ENCODE measurements at places on chromosomes 6 and 20. TPM values are rescaled to one million over a fixed set of nuclear protein-coding genes. Genes with fewer than 3 reads are reported as not detected.
A peak's percentile ranks its signal among the peaks of the same experiment; 100 is the strongest.

CALHM6 gene
- 7.5 TPM for polyA plus RNA-seq

TAAR6 gene
- not detected for polyA plus RNA-seq

C2 gene
- not detected for polyA plus RNA-seq

TEAD3 gene
- 0.18 TPM for polyA plus RNA-seq

UBE2C gene
- 10.0 TPM for polyA plus RNA-seq

HLA-C gene
- 2,708 TPM for polyA plus RNA-seq

F13A1 gene
- polyA plus RNA-seq: 0.16 TPM

VPS16 gene
- polyA plus RNA-seq: 35.3 TPM

BACH2 gene
- polyA plus RNA-seq: 7.1 TPM

PERP gene
- 10.6 TPM for polyA plus RNA-seq

DSP gene
- polyA plus RNA-seq: not detected

BRD2 gene
- polyA plus RNA-seq: 58.7 TPM

- no peak for DNase-seq
Measured at GRCh38 chr6:74925683-74926082, 280.2 kb downstream of the COL12A1 start.

GRCh38 chr6:116726947-116727346 lies 38.6 kb downstream of the FAM162B start:
- no peak for DNase-seq

- no peak for DNase-seq
Measured at GRCh38 chr6:71454056-71454455, 165.4 kb downstream of the OGFRL1 start.

- no peak for DNase-seq
Measured at GRCh38 chr20:63542031-63542559, 4.9 kb upstream of the PTK6 start.

- no peak for DNase-seq
Measured at GRCh38 chr6:30443657-30444450, 45.5 kb upstream of the HLA-E start.

GRCh38 chr20:20343932-20344331 lies 24.0 kb upstream of the INSM1 start:
- no peak for DNase-seq

- DNase-seq: peak; percentile 41
Measured at GRCh38 chr6:13273931-13274706, 54.2 kb downstream of the TBC1D7 start.

DNA sequence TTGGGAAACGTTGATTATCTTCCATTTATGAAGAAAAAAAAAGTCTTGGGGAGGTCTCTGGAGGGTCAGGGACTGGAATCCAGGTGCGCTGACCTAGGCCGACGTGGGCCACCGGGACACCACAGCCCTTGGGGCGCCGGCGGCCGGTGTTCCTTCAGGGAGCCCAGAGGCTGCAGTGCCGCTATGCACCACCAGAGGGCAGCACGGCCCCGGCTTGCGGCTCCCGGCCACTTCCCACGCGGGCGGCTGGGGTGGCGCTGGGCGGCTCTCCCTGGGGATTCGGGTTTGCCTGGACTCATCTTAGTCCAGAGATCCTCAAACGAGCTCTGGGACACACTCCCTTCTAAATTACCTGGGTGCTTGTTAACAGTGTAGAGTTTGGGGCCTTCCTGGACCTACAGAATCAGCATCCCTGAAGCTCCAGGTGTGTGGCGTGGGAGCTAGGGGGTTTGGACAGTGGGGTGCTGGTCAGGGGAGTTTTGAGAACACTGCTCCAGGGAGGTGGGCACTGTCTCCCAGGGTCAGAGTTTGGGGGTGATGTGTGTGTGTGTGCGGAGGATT lies 23.0 kb upstream of the GTSF1L start:
- peak; percentile 70 for DNase-seq

DNA sequence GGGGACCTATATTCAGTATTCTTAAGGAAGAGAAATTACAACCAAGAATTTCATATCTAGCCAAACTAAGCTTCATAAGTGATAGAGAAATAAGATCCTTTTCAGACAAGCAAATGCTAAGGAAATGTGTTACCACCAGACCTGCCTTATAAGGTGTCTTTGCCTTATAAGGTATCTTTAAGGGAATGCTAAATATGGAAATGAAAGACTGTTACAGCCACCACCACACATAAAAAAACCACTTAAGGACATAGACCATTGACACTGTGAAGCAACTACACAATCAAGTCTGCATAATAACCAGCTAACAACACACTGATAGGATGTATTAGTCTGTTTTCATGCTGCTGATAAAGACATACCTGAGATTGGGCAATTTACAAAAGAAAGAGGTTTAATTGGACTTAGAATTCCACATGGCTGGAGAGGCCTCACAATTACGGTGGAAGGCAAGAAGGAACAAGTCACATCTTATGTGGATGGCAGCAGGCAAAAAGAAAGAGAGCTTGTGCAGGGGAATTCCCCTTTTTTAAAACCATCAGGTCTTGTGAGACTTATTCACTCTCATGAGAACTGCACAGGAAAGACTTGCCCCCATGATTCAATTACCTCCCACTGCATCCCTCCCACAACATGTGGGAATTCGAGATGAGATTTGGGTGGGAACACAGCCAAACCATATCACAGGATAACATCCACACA lies 119.2 kb upstream of the LAMA2 start:
- DNase-seq: no peak

GRCh38 chr20:31661625-31662371 lies 24.1 kb downstream of the COX4I2 start:
- peak; percentile 77 for DNase-seq

DNA sequence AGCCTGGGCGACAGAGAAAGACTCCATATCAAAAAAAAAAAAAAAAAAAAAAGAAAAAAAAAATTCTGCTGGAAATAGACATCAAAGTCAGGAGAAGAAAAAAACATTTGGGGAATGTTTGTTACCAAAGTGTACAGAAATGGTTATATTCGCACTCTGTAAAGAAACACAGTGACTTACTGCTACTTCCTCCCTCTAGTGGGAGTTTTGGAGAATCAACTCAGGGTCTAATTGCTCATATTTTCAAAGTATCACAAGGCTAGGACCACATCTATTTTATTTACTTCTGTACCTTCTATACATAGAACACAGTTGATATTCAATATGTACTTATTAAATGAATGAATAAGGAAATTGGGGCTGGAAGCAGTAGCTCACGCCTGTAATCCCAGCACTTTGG lies 24.4 kb downstream of the ARG1 start:
- DNase-seq: peak; percentile 22

DNA sequence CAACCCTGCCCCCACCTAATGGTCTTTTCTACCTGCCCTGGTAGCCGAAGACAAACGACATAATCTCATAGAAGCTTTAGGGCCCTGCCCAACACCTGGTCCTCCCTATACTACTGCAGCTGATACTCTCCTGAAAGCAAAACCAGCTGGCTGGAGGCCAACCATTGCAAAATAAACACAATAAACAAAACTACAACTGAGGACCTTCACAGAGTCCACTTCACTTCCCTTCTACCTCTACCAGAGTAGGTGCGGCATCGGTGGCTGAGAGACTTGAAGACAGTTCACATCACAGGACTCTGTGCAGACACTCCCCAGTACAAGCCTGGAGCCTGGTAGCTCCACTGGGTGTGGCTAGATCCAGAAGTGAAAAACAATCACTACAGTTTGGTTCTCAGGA lies 476.2 kb downstream of the MMUT start:
- no peak for DNase-seq

DNA sequence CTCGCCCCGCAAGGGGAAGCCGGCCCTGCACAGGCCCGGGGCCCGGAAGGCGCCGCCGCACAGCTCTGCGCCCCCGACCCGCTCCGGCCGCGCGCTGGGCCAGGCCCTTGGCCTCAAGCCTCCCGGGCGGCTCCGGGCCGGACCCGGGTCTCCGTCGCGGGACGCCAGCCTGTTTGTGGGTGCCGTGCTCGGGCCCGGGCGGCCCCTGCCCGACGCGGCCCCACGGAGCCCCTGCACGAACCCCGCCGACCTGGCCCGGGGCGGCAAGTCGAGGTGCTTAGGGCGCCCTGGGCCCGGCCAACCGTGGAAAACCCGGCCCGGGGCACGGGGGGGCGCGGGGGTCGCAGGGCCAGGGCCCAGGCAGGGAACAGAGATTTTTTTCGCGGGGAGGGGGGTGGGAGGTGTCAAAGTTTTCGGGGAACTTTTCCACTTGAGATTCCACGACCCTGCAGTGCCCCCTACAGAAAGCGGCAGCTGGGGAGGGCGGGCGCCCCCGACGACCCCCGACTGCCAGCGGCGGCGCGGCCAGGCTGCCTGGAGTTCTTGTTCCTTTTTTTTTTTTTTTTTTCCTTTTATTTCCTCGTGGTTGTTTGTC lies 805 bp upstream of the STX16 start:
- DNase-seq: peak; percentile 67

- DNase-seq: no peak
Measured at GRCh38 chr6:30493643-30494250, 4.4 kb downstream of the HLA-E start.

DNA sequence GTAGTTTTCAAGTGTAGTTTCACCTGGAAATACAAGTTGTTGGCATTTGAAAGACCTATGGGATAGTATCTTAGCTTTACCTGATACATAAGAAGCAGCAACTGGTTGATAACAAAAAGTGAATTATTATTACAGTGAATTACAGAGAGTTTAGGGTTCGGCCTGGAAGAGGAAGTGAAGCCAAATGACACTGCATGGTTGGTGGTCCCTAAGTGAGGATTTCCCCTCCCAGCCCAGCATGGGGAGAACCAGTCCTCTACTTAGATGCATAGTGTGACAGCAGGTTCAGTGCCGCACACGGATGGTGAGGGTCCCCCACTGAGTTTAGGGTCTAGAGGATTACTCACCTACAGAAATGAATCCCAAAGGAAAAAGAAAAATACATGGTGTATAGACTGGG lies 18.1 kb downstream of the HLA-DPB1 start:
- no peak for DNase-seq

GRCh38 chr6:137884149-137884909 lies 17.3 kb downstream of the TNFAIP3 start:
- no peak for DNase-seq

DNA sequence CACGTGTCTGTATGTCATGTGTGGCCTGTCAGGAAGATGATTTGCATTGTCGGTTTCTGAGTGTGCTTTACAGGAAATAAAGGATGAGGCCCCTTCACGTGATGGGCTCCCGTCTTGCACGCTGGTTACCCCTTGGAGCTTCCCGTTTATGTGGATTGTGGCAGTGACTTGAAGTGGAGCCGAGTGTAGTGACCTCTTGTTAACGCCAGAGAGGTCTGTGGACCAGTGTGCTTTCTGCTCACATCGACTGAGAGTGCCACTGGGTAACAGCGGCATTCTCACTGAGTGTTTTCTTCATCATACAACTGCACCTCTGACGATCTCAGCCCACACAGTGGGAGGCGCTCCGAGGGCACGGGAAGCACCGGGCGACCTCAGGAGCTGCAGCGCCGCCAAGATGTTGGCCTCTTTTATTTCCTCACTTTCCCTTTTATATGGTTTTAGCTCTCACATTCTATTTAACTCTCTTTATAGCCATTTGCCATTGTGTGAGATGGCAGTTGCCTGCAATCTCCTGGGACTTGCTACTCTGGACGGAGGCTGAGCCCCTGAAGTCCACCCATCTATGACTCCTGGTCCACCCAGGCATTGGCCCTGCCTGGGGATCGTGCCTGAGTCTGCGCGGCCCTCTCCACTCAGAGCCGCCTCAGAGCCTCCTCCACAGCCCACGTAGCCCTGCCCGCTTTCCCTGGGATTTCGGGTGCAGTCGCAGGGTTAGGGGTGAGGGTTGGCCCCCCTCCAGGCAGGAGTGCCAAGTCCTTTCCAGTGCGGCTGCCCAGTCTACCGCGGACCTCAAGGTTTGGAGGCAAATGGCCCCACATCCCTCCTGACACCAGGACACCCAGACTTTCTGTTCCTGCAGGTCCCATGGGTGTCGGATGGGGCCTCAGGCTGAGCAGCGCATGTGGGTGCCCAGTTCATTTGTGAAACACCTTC lies 238.9 kb downstream of the ERMARD start:
- DNase-seq: peak; percentile 26

DNA sequence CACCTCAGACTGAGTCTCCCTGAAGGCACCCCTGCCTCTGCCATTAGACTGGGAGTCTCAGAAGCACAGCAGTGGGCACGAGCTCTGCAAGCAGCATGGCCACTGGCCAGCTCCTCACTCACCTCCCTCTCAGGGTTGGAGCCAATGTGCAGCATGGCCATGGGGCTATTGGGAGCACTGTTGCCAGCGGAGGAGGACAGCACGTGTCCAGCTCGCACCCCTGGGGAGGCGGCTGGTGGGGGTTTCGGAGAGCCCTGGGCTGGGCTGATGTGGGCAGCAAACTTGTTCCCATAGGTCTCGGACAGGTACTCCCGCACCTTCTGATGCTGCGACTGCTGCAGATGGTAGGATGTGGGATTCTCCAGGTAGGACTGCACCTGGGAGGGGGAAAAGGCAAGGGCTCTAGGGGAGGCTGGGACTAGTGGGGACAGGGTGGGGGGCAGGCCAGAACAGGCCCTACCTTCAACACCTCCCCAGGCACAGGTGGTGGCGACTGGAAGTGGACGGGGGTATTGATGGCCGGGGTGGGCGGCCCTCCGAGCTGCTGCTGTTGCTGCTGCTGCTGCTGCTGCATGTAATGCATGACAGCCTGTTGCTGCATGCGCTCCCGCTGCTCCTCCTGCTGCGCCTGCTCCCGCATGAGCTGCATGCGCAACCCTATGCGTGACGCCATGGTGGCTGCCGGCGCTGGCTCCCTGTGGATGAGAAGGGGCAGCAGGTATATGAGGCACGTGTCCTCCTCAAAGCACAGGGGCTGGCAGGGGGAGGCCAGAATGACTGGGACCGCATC lies 44.7 kb downstream of the TFEB start:
- DNase-seq: no peak

GRCh38 chr6:161622779-161623178 lies 348.9 kb upstream of the AGPAT4 start:
- no peak for DNase-seq

DNA sequence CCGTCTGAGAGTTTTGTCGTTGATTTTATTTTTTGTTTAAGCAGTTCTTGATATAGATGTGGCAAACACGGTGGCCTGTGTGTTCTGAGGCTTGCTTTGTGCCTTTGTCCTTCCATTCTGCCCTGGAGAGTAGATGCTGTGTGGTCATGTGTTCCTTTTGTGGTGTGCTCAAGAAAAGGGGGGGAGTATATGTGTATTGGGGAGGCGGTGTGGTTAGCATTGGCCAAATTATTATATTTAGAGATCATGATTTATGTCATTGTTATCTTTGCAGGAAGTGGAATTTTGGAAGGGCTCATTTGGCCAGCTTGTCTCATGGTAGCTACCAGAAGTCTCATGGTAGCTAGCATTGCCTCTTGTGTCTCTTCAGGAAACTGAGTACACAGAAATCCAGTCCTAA lies 16.4 kb downstream of the RREB1 start:
- no peak for DNase-seq

- no peak for DNase-seq
Measured at GRCh38 chr6:379410-380181, 12.0 kb upstream of the IRF4 start.

DNA sequence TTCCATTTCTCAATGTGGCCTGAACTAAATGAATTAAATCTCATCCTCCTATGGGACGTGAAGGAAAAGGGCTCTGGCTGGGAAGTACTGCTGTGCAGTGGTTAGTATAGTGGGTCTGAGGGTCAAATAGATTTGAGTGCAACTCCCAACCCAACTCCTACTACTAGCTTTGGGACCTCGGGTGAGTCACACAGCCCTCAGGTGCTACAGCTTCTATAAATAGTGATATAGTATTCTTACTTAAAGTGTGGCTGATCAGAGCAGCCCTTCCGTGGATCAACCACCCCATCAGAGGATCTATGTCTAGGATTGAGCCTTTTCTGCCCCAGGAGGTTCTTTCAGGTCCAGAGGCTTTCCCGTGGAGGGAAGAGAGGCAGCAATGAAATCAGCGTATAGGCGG lies 904 bp upstream of the UST start:
- DNase-seq: no peak

GRCh38 chr6:109978174-109979032 lies at the start of gene GPR6:
GPR6 (plus strand) TSS chr6:109978311; CDS start chr6:109979113, 802 bp downstream.
- DNase-seq: no peak

- no peak for DNase-seq
Measured at GRCh38 chr20:52754366-52754765, 217.8 kb upstream of the TSHZ2 start.
